GM12892 (cell line): ENCODE measurements at places on chromosomes 11 and 22.

DNA sequence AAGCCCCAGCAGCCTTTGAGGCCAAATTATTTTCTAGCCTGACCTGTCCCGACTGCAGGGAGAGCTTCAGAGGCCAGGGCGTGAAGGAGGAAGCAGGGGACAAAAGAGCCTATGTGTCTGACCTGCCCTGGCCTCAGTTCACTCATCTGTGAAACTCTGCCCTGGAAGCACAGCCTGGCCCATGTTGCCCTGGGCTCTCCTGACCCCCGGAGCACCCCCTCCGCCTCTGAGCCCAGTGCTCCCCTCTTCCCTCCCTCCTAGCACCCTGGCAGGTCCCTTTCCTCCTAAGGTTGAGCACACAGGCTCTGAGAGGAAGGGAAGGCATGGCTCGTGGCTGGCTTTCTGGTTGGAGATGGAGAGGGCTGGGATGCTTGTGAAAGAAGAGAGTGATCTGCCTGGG lies 3.4 kb upstream of the A4GALT start:
- DNase-seq = no peak

- no peak for DNase-seq
These were observed 31.5 kb downstream of the CD44 start for GRCh38 chr11:35170503-35170902.

DNA sequence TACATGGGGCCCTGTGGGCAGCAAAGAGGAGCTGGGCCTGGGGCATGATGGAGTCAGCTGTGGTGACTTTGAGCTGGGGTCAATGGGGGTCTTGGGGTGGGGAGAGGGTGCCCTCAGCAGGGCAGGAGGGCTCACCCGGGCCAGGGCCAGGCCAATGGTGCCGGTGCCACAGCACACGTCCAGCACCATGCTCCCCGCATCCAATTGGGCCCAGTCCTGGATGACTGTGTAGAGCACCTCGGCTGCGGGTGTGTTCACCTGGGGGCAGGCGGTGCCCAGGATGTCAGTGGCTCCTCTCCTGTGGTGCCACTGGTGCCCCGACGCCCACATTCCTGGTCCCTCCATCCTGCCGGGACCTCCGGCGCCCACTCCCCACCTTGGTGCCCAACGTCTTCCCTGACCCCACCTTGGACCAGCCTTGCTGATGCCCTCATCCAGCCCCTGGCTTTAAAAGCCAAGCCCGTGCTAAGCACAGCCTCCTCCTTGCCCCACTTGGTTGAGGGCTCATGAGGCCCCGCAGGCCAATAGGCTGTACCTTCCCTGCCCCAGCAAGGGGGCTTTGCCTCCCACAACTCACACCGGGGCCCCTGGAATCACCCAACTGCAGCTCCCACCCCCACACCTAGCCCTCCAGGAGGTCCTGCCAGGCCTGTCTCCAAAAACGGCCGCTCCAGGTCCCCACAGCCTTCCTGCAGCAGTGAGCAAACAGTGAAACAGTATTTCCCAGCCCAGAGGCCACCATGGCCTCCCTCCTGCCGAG lies 2.2 kb upstream of the RANBP1 start:
- DNase-seq = no peak

DNA sequence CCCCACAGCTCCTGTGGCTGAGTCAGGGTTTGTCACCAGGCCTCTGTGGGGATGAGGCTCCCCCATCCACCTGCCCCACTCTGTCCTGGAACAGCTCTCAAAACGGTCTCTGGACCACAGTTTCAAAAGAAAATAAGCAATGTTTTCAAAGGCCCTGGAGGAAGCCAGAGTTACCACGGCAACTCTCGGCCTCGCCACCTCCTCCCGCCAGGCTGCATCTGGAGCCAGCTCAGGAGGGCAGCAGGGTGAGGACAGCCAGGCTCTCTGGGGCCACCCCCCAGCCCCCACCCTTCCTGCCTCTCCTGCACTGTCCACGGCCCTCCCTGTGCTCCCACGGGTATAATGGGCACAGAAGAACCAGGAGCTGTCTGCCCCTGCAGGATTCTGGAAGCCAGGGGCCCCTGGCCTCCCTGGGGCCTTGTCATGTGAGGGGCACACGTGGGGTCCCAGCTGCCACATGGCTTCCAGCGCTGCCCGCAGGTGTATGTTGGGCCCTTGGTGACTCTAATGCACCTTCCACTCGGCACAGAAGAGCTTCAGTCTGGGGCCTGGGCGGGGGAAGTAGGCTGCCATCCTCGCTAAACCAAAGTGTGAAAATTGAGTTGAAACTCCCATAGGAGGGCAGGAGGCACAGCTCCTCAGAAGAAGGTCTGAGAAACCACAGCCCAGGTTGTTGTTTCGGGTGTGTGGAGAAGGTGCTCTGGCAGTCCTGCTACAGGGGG lies 10.3 kb downstream of the CD81 start:
- no peak for DNase-seq
